OCI-LY7 (cell line): ENCODE measurements at places on chromosomes 12 and 14.

DNA sequence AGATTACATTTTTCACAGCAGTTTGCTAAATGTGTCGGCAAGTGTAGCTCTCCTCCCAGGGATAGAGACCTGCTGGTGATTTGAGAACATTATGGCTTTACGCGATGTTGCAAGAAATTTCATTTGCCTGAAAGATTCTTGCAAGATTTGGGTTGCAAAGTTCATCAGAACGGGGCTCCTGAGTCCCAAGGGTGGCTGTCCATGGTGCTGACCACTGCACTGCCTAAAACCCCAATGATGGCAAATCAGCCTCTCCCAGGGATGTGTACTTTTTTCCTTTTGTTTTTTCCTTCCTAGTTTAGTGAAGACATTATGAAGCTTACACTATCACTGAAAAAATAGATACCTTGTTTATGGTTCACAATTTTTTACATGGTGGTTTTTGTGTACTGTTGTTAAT is 85.4 kb downstream of the WSCD2 start:
- peak; percentile 19 for DNase-seq

- DNase-seq = no peak
Measured at GRCh38 chr14:24060984-24061913, 9.4 kb downstream of the CARMIL3 start.

GRCh38 chr12:4975574-4975973 is 65.9 kb downstream of the KCNA1 start:
- no peak for DNase-seq

DNA sequence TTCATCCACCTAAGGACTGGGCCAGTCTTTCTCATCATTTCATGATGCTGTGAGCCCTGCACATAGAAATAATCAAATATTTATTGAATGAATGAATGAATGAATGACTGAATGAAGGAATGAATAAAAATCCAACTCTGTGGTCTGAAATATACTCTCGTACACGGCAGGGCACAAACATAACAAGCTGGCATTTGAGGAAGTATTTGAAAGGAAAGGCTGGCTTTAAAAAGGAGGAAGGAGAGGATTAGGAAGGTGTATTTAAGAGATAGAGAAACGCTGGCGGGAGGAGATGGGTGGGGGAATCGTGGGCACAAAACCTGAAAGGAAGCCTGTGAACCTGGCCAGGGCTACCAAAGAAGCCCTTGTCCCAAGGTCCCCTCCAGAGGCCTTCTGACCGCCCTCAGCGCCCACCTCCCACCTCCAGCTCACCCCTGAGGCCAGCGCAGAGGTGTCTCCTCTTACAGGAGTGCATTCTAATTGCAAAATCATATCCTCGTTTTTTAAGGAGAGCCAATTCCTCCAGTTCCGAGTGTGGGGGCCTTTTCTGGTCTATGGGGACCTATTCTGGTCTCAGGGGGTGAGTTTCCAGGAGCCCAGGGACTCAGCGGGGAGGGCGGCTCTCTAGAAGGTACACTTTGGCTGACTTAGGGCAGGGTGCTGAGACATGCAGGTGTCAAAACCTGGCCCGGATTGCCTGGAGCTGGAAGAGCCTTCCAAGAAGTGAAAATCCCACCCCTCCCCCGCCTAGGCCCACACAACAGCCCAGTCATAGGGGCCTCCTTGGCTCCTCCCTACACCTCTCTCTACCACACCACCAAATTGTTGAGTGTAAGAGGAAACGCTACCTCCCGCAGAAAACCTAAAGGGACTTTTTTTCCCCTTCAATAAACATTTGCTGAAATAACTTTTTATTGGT is 8.7 kb upstream of the JDP2 start:
- peak; percentile 74 for DNase-seq

DNA sequence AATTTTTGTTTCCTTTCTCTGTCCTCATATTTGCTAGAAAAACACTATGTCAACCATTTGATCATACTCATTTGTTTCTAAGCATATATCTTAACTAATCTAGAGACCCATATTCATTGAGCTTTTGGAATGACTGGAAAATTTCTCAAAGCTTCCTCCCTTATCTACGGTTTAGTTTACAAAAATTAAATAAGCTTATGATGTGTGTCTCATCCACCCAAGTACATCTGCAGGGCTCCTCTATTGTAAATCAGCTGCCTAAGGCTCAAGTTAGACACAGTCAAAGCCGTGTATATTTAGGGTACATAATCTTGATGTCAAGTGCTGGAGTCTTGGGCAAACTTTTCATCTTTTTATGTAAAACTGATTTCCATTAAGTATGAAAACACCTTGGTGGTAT is 370.5 kb downstream of the DIO2 start:
- no peak for DNase-seq

GRCh38 chr12:105698075-105698474 is 367.6 kb downstream of the C12orf75 start:
- no peak for DNase-seq

DNA sequence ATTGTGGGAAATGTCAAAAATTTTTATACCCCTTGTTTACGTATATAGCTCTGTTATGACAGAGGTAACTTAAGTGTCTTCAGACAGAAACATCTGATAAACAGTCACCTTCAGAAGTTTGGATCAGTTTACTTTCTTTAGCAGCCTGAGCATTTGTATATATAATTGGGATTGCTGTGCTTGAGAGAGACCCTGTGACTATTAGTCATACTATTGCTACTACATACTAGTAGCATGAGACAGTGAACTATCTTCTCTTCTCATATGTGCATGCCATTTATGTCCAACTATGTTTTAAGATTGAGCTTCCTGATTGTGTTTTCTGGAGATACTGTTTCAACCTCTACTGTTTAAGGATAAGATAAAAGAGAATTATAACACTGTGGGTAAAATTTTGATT is 101.5 kb downstream of the PDE6H start:
- no peak for DNase-seq

GRCh38 chr12:132396657-132397056 is 67.3 kb upstream of the GALNT9 start:
- no peak for DNase-seq
